ENCODE measurements at places on chromosomes 11 and 22.

- no peak for DNase-seq
Measured at GRCh38 chr11:97963528-97964331, 1057.0 kb upstream of the CNTN5 start.

DNA sequence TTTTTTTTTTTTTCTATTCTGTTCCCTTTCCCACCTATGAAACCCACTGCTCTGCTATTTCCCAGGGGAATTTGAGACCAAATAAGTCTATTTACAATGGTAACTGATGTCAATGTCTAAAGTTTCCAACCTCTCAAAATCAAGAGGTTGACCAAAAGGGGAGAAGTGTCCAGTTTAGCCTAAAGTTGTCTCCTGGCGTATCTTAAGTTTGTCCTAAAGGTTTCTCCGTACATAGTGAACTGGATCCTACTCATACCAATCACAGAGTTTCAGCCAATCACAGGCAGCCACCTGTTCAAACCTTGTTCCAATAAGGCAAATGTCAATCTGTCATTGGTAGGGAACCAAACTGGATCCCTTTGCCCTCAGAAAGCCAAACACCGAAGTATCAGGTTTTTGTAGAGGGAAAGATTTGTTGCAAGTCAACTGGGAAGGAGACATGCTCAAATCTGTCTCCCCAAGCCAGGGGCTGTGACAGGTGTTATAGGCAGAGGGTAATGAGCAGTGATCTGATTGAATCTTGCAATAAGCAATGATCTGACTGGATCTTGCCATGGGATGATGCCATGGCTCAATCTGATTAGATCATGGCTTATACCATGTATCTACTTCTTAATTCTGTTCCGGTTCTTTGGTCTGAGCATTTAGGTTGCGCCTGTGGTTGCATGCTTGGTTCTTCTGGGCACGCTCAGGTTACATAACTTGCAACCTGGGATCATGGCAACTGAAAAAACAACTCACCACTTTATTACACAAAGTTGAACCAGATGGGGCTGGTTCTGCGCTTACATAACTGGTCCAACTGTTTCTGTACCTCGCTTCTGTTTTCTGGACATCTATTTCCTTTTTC, 1.1 kb upstream of the VPS37C start:
- DNase-seq: peak; percentile 9

GRCh38 chr11:62842171-62842741, 2.9 kb upstream of the WDR74 start:
- DNase-seq: no peak

DNA sequence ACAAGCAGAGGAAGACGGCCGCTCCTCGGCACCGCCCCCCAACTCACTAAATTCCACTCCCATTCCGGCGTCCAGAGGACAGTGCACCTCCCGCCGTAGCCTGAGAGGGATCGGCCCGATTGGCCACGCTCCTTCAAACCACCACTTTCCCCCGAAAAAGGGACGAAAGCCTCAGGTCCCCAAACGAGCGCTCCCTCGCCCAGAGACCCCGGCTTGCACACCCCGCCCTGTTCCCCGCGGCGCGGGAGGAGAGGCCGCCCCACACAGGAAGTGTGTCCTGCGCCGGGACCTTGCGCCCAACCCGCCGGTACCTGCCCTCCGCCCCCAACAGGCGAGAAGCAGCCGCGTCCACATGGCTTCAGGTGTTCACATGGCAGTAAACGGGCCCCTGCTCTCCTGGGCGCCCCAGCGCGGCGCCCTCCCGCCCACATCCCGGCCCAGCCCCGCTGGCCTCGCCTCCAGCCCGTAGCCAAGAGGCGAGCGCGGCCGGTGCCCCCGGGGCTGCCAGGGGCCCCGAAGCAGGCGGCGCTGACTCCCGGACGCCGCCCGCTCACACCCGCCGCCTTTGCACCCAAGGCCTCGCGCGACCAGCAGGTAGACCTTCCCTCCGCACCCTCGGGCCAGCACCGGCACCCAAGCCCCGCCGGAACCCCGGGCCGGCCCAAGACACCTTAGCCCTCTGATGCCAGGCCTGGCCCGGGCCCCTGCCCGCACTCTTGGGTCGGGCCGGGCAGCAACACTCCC, 849 bp downstream of the TCF20 start:
- DNase-seq: peak; percentile 69

DNA sequence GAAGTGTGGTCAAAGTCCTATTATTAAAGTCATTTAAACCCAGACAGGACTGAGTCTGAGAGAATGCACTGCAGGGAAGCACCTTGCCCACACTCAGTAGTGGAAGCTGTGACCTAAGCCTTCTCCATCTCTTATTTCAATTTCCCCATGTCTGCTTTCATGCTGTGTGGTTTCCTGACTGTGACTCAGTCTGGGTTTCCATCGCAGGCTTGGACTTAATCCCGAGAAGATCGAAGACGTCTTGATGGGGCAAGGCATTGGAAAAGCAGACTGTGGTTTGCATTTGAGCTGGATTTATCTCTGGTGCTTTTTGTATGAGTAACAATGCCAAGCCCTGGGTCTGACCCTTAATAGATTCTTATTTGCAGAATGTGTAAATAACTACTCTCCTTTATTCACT, 238.9 kb downstream of the NTM start:
- DNase-seq: no peak

DNA sequence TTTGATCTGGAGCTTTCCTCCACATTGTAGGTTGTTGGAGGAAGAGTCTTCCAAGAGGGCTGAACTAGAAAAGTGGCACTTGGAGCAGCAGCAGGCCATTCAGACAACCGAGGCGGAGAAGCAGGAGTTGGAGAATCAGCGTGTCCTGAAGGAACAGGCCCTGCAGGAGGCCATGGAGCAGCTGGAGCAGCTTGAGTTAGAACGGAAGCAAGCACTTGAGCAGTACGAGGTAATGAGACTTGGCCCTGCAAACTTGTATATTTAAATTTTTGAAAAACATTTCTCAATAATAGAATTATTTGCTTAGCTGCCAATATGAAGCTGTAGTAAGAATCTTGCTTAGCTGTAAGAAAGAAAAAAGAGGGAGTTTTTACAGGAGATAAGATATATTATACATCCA, 84.0 kb downstream of the SWAP70 start:
- DNase-seq: no peak

DNA sequence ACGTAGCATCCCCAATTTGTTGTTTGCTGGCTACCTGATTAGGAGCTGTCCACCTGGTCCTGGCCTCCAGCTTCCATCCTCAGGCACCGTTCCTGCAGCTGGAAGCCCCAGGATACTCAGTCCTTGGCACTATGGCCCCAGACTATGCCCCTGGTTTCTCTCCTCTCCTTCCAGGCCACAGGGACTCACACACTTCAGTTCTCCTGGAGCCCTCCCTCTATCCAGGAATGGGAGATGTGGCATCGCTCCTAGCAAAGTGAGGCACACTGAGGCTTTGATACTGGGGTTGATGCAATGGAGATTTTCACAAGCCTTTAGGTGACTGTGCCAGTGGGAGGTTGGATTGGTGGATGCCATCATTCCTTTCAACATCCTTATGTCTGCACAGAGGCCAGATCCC, 142.8 kb upstream of the B3GAT1 start:
- DNase-seq: no peak

- DNase-seq: no peak
Measured at GRCh38 chr11:27898166-27898565, 197.9 kb upstream of the BDNF start.

- DNase-seq: no peak
Measured at GRCh38 chr11:6233984-6234386, 451 bp downstream of the FHIP1B start.

DNA sequence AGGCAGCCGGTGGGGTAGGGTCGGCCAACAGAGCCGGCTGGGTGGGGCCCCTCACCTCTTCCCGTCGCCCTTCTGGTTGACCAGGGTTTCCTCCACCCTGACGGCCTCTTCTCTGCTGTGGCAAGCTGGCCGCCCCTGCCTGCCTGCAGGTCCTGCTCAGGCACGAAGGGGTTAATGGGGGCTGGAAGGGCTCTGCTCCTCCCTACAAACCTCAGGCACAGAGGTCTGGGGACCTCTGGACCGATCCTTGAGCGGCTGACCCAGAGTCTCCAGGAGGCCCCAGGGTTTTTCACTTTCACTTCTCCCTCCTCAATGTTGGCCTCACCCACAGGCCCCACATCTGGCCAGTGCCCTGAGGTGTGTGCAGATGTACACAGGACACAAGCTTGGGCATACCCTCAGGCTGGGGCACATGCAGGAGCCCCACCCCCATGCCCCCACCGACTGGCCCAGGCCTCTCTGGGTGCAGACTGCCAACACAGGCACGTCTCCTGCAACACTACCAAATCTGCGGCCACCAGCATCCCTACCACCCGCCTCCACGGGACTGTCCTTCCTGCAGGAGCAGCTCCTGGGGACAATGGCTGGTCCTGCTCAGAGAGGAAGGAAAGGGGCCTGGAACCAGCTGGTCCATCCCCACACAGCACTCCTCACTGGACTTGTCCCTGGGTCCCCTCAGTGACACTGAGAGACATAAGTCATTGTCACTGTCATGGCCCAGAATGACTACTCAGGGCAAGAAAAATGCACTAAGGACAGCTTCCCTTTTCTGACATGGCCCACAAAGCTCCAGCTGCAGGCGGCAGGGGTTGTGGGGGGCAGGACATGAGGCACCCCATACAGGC, 3.2 kb upstream of the TBX1 start:
- DNase-seq: no peak

DNA sequence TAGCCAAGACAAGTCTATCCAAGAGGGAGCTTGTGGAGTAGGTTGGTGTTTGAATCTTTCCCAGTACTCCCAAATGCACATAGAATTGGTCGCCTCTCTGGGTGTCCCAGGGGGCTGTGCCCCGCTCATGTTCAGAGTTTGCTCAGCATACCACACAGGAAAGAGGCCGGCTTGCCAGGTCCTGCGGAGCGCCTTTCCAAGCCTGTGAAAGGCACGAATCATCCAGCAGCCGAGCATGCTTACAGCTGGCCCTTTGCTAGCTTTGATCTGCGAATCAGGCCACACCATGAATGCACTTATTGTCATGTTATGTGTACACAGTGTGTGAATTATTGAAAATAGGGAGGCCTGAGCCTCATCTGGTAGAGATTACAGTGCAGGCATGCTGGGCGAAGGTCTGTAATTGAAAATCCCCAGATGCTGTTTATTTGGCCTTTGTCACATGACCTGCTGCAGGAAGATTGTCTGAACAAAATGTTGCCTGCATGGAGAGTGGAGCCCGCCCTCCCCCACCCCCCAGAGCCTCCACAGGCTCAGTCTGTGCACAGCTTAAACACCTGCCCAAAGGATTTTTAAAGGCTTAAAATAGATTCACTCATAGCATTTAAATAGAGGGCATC, 163.3 kb upstream of the RASSF10 start:
- no peak for DNase-seq

DNA sequence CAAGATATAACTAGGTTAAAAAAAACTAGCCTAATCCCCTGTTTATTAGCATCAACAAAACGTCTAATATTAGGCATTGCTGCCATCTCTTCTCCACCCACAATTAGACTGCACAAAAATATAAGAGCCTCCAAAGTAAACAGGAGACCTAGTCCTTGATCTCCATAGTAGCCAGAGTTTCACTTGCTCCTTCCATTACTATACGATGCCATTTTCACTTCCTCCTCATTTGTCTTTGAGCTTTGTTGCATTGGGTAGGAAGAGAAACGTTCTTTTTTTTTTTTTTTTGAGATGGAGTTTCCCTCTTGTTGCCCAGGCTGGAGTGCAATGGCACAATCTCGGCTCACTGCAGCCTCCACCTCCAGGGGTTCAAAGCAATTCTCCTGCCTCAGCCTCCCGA, 42.3 kb upstream of the RDX start:
- DNase-seq: no peak

GRCh38 chr11:26522912-26523610, 49.0 kb downstream of the MUC15 start:
- DNase-seq: no peak

DNA sequence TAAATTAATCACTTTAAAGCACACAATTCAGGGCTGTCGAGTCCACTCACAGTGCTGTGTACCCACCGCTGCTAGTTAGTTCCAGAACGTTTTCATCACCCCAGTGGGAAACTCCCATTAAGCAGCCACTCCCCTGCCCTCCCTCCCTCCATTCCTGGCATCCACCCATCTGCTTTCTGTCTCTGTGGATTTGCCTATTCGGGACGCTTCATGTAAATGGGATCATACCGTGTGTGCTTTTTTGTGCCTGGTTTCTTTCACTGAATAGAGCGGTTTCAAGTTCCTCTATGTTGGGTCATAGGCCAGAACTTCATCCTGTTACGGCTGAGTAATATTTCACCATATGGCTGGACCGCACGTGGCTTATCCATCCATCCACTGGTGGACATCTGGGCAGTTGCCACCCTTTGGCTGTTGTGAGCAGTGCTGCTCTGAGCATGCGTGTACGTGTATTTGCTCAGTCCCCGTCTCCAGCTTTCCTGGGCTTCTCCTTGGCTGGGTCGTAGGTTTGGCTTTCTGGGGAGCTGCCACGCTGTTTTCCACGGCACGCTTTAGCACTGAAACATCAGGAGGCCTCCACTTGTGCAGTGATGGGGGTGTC, 30.1 kb downstream of the ARHGAP8 start:
- DNase-seq: no peak

DNA sequence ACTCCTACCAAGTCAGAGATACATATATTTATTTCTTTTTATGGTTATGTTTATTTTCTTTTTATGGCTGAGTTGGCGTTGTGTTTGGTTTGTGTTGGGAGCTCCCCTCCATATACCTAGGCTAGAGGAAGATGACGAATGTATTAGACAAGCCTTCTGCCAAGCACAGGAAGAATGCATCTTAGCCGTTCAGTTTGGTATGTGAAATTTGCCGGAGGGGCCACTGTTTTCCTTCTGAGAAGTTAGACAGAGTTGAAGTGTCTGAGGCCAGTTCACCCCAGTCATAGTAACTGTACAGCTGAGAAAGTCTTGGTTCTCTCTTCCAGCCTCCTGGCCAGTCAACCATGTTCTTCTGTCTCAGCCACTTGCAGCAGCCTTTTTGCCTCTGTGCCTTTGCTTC, 29.8 kb downstream of the TEAD1 start:
- DNase-seq: no peak

GRCh38 chr11:78032090-78032489, 9.0 kb upstream of the KCTD14 start:
- no peak for DNase-seq

- DNase-seq: no peak
Measured at GRCh38 chr11:3119141-3119821, 45.8 kb downstream of the OSBPL5 start.

DNA sequence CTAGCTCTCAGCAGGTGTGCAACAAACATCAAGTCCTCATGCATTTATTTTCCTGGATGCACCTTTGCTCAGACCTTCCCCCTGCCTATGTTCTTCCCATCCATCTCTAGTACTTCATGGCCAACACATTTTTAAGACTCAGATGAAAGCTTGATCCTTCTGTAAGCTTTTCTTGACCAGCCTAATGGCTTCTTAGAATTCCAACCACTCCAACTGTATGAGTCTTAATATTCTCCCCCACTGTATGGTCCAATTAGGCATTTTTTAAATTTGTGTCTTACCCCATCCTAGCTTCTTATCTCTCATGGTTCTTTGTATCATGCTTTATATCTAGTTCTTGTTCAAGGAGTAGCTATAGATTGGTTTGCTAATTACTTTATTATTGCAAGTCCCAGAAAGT, 44.8 kb downstream of the TENM4 start:
- no peak for DNase-seq
